ENCODE measurements at places on chromosomes 1 and 21. TPM values are rescaled to one million over a fixed set of nuclear protein-coding genes. Genes with fewer than 3 reads are reported as not detected.
A peak's percentile ranks its signal among the peaks of the same experiment; 100 is the strongest.

- no peak for DNase-seq
- H3K4me3 ChIP-seq: peak overlapping the region; percentile 43
- H3K27ac ChIP-seq: no peak overlapping the region
- H3K4me1 ChIP-seq: peaks cover 8% of the 10 kb centered on the region
These were observed 2.4 kb downstream of the BEST4 start for GRCh38 chr1:44785501-44786137.

DNA sequence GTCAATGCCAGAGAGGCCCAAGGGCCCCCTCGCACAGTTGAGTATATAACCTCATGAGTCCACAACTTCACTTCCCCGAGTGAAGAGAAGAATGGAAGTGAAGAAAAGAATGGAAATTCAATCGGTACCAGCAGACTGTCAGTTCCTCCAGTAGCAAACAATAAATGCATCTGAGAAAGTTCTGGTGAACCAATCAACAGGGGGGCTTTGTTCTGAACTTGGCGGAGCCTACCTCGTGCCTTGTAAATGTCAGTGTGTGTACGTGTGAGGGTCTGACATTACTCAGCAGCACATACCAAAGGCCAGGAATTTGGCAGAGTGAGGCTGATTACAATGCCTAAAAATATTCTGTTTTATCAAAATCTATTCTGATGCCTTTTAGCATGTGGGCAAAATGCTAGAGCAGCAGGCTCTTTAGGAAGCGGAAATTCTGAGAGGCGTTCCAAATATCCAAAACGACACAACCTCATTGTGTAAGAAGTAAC is 238.5 kb downstream of the LTN1 start:
- H3K4me3 ChIP-seq: no peak overlapping the region
- no peaks in the 10 kb centered on the region for H3K4me1 ChIP-seq
- no peaks in the 10 kb centered on the region for H3K27me3 ChIP-seq
- DNase-seq: no peak

DNA sequence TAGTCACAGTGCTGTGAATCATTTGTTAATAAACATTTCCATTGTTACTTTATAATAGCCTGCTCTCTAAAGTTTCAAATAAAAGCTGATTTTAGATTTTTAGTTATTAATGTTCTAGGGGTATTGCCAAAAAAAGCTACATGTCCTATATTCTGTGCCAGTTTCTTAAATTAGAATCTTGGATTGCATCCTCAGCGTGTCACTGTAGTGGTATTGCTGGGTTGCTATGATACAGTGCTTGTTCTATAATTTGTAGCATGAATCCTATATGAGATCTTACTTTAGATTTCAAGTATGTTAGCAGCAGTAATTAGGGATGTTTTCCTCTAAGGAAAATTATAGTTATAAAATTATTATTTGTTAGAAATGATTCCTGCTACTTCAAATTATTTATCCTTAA is 16.4 kb downstream of the PPP2R5A start:
- no peaks in the 10 kb centered on the region for H3K4me1 ChIP-seq
- H3K4me3 ChIP-seq: no peak overlapping the region
- no peak overlapping the region for H3K27ac ChIP-seq
- peaks cover 3% of the 10 kb centered on the region for H3K36me3 ChIP-seq
- no peaks in the 10 kb centered on the region for H3K27me3 ChIP-seq
- DNase-seq: no peak

- no peak overlapping the region for H3K4me3 ChIP-seq
- no peaks in the 10 kb centered on the region for H3K36me3 ChIP-seq
- no peak overlapping the region for H3K27ac ChIP-seq
- H3K27me3 ChIP-seq: peaks cover 6% of the 10 kb centered on the region
- DNase-seq: no peak
These were observed 82.8 kb downstream of the GLIS1 start for GRCh38 chr1:53655931-53656746.

DNA sequence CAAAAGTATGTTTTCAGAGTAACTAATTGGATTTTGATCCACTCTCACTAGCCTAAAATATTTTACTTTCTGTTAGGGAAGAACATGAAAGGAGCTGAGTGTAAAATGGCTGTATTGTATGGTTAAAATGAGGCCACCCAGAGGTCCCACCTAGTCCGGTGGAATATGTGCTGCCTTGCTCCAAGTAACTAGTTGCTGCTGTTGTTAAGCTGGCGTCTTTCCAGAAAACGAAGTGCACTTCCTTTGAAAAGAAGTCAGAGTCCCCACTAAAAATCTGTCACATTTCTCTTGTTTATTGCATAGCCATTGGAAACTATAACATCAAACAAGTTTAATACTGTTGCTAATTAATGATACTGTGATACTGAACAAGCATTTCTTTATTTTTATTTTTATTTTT is 3.2 kb downstream of the SLC25A33 start:
- peaks cover 17% of the 10 kb centered on the region for H3K4me1 ChIP-seq
- DNase-seq: no peak
- H3K4me3 ChIP-seq: no peak overlapping the region

DNA sequence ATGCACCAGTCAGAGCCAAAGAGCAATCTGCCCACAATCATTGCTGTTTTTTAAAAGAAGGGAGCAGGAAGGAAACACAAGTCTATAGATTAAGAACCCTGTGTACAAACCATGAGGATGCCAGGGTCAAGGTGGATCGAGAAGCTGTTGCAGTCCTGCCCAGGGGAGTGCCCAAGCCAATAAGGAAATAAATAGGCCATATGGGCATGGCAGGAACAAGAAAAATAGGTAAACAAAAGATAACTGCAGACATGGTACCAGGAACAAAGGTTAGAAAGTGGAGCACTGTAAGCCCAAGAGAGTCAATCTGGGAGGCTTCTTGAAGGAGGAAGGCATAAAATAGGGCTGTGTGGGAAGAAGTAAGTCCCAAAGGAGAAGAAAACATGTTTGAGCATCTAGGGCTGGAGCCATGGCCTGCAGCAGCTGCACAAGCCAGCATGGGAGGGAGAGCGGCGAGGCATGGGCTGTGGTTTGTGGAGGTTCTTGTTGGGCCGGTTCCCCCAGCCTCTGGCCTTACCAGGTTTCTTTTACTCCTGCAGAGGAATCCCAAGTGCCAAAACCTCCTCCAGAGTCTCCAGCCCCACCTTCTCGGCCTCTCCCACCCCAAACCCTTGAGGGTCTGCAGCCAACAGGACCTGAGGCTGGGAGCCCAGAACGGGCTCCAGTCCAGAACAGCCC is 13.6 kb downstream of the INAVA start:
- no peak for DNase-seq
- H3K27ac ChIP-seq: peak overlapping the region; percentile 53
- peak overlapping the region; percentile 16 for H3K4me3 ChIP-seq

DNA sequence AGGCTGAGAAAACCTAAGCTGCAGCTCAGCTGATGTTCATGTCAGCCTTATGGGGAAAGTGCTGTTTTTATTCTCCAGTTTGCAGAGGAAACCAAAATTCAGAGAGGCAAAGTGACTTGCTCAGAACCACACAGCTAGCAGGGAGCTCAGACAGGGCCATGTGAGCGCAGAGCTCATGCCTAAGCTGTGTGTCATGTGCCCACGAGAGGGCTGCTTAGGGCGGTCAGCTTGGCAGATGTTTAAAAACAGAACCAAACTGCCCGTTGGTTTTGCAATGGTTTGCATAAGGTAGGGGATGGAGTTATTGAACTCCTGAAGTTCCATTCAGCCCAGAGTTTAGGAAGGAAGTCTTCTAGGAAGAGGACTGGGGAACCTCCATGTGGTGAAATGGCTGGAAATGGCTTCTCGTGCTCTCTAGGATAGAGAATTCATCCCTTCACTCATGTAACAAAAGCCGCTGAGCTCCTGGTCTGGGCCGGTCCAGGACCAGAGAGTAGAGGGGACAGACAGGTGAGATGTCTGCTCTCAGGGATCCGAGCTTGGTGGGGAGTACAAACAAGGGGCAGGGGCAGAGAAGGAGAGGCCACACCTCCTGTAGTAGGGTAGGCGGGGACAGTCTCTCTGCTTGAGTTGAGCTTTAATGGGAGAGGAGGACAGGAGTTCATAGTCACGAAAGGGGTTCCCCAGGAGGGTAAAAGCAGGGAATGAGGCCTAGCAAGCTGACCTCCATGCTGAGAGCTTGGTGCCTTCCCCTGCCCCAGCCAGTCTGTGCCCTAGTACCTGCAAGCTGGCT is 46.9 kb downstream of the ARHGEF10L start:
- peaks cover 4% of the 10 kb centered on the region for H3K27me3 ChIP-seq
- H3K36me3 ChIP-seq: no peaks in the 10 kb centered on the region
- no peak overlapping the region for H3K27ac ChIP-seq
- H3K4me1 ChIP-seq: peaks cover 16% of the 10 kb centered on the region
- peak overlapping the region; percentile 23 for H3K4me3 ChIP-seq
- DNase-seq: no peak

- peaks cover 17% of the 10 kb centered on the region for H3K4me1 ChIP-seq
- H3K27me3 ChIP-seq: peaks cover 8% of the 10 kb centered on the region
- H3K4me3 ChIP-seq: no peak overlapping the region
- H3K36me3 ChIP-seq: no peaks in the 10 kb centered on the region
These were observed 29.7 kb downstream of the UBE2T start for GRCh38 chr1:202311875-202312635.

- H3K27me3 ChIP-seq: peaks cover 14% of the 10 kb centered on the region
- no peak overlapping the region for H3K27ac ChIP-seq
- H3K36me3 ChIP-seq: no peaks in the 10 kb centered on the region
- DNase-seq: no peak
- H3K4me3 ChIP-seq: no peak overlapping the region
These were observed 50.6 kb upstream of the LAPTM5 start for GRCh38 chr1:30808067-30808662.

DNA sequence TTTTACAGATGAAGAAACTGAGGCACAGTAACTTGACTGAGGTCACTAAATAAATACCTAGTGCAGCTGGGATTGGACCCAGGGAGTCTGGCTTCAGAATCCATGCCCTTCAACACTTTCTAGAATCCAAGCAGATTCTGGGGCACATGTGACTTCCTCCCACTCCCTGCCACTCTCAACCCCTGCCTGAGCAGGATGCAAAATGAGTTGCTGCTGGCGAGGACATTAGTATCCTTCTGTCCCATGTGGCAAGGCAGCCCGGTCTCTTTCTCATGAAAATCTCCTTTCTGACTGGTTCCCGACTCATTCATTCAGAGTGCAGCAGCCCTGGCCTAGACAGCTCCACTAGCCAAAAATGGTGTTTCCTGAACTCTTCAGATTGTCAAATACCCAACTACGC is 28.4 kb downstream of the TNNT2 start:
- peaks cover 7% of the 10 kb centered on the region for H3K36me3 ChIP-seq
- no peak for DNase-seq
- peaks cover 25% of the 10 kb centered on the region for H3K4me1 ChIP-seq
- H3K27me3 ChIP-seq: peaks cover 1% of the 10 kb centered on the region
- H3K4me3 ChIP-seq: no peak overlapping the region
- peak overlapping the region; percentile 79 for H3K27ac ChIP-seq

- H3K27ac ChIP-seq: no peak overlapping the region
- no peaks in the 10 kb centered on the region for H3K4me1 ChIP-seq
- DNase-seq: peak; percentile 53
- peaks cover 2% of the 10 kb centered on the region for H3K27me3 ChIP-seq
- H3K36me3 ChIP-seq: no peaks in the 10 kb centered on the region
These were observed 320.9 kb downstream of the ASTN1 start for GRCh38 chr1:176843352-176844297.

DNA sequence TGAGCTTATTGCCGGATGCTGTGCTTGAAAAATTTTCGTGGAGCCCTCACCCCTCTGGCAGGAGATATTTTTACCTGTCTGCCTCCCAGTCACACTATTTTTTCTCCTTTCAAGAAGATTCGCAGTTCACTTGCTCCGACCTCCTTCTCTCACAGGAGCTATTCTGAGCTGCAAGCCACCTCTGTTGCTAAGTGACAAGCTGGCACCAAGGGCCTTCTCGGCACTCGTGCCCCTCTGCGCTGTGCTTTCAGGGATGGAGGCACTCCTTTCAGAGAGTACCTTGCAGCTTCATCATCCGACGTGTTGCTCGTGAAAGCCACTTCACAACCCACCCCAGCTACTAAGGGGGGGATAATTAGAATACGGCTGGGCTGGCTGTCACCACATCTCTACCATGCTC is 11.6 kb downstream of the SLC6A17 start:
- H3K4me3 ChIP-seq: no peak overlapping the region
- peaks cover 14% of the 10 kb centered on the region for H3K27me3 ChIP-seq
- DNase-seq: no peak
- H3K27ac ChIP-seq: no peak overlapping the region
- H3K36me3 ChIP-seq: peaks cover 29% of the 10 kb centered on the region
- H3K4me1 ChIP-seq: peaks cover 61% of the 10 kb centered on the region

DNA sequence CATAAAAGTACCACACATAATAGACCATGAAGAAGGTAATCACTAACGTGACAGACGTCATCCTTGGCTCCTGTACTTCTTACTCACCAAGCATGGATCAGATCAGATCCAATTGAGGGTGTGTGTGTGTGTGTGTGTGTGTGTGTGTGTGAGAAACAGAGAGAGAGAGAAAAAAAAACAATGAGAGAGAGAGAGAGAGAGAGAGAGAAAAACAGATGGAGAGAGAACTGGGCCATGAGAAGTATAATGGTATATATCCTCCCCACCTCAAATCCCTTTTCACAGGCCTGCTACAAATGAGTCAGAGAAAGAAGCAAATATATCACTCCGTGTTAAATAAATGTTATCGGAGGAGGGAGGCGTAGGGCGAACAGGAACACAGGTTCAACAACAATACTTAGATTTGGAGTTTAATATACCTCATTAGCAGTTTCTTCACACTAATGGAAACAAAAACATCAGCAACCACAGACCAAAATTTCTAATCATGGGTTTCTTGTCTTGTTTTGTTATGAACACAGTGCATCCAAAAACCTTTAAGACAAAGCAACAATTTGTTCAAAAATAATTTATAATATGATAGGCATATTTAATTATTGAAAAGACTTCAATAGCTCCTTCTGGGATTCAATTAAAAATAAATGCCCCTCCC is 45.3 kb downstream of the TIAM1 start:
- H3K27me3 ChIP-seq: no peaks in the 10 kb centered on the region
- no peak overlapping the region for H3K4me3 ChIP-seq
- peaks cover 2% of the 10 kb centered on the region for H3K4me1 ChIP-seq
- DNase-seq: no peak
- H3K27ac ChIP-seq: no peak overlapping the region
- H3K36me3 ChIP-seq: peaks cover 10% of the 10 kb centered on the region

- no peaks in the 10 kb centered on the region for H3K36me3 ChIP-seq
- no peak overlapping the region for H3K27ac ChIP-seq
- H3K4me3 ChIP-seq: no peak overlapping the region
- H3K4me1 ChIP-seq: peaks cover 23% of the 10 kb centered on the region
These were observed 64.0 kb upstream of the HMCN1 start for GRCh38 chr1:185670187-185670627.

MATN1 gene
- total RNA-seq: 1.7 TPM

GABRD gene
- total RNA-seq: 0.64 TPM

F5 gene
- total RNA-seq: not detected

ATP6V1G3 gene
- not detected for total RNA-seq

Measured in endothelial cell (in vitro differentiated cells).